Stimulated activated CD4-positive, alpha-beta T cell treated with anti-CD3 and anti-CD28 coated beads, Interleukin-1b, Interleukin-23, amount 100 ng/mL, for 1 hour (primary cell): ENCODE measurements at places on chromosomes 2 and 18.

DNA sequence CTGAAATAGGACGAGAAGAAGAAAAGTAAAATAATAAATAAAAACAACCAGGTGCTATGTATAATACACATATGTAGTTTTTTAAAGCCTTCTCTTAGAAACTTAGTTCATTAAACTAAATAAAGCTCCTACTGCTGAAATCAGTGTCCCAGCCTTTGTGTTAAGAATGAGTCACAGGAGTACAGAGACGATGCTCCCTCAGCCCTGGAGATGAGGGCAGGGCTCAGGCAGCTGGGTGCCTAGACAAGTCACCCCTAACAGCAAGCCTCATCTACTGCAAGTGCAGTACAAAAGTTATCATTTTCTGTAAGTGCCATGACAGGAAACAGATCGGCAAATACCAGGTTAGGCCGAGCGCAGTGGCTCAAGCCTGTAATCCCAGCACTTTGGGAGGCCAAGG lies 18.2 kb downstream of the KIDINS220 start:
- DNase-seq = no peak

DNA sequence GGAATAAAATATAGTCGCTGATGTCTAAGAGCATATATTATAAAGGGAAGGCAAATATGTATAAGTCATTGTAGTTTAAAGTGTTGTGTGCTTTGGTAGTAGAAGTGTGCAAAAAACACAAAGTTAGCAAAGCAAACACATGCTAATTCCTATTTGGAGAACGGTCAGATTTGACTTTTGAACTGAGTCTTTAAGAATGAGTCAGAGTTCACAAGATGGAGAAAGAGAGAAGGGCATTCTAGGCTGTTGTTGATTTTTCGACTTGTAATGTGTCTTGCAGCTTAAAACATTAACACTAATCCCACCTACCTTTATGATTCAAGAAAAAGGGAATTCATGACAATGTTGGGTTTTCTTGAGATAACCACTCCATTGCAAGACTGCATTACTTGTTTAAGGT lies 98.1 kb downstream of the CRIM1 start:
- no peak for DNase-seq

- no peak for DNase-seq
Measured at GRCh38 chr2:39696838-39697237, 31.1 kb downstream of the TMEM178A start.

DNA sequence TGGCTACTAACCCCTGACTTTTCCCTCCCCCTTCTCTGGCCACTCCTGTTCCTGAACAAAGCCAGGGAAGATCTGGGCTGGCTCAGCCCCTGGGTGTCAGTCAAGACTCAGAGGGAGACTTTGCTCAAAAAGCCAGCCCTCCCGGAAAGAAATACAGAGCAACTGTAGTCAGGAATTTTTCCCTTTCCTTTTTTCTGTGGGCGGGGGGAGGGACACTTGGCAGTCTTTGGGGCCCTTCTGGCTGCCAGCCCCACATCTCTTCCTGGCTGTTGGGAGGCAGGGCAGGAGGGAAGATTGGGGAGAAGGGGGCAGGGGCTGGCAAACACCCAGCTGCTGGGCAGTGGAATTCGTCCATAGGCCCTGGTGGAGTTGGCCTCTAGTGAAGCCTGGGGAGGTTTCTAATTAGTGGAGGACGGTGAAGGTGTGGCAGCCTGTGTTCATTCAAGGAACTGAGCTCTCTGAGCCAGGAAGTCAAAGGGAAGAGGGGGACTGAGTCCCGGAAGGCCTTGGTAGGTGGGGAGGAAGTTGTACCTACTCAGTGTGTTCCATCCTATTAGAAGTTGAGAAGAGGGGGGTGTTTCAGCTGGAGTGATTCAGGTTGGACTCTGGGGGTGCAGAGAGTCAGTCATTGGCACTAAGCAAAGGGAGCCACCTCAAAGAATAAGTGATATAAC lies 10.9 kb downstream of the IGFBP2 start:
- DNase-seq = no peak

DNA sequence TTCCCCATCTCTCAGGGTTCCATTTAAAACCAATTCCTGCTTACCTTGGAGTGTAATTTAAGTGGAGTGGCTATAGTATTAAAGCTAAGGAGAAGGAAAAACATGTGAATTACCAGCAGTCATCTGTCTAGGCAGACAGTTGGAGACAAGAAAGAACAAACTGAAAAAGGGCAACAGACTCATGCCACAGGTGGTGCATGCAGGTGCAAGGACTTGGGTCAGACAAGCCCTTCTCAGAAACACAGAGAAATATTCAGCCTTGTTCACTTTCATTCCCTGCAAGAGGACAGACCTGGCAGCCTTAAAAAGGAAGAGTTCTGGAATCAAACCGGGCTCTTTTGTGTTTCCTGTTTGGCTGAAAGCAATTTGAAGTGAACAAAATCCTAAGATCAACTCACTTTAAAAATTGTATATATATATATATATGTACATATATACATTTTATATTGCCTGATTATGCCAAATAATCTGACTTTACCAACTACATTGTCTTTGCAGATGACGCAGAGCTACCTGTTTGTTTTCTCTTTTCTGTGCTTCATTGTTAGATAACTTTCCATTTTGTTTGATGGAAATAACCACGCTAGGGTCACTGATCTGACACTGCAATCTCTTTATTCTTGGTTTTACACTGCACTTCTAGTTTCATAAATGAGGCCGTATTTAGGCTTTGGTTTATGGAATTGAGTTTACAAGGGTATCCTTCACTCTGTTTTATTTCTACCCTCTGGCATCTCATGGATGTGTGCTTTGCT lies 35.1 kb upstream of the VPS54 start:
- no peak for DNase-seq

DNA sequence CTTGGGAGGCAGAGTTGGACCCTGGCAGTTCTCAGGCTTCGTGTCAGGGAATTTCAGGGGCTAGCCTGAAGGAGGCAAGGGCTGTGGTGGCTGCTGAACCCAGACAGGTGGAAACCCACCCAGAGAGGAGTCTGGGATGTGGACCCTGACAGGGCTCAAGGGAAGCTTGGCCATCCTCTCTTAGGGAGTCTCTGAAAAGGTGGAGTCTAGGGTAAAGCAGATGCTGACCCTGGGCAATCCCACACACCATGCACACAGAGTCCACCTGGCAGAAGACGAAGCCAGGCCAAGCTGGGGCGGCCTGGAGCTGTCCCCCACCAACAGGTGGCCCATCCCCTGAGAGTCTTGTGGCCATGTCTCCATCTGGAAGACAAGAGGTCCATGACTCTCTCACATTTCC lies 41.2 kb upstream of the TEX51 start:
- DNase-seq = no peak

DNA sequence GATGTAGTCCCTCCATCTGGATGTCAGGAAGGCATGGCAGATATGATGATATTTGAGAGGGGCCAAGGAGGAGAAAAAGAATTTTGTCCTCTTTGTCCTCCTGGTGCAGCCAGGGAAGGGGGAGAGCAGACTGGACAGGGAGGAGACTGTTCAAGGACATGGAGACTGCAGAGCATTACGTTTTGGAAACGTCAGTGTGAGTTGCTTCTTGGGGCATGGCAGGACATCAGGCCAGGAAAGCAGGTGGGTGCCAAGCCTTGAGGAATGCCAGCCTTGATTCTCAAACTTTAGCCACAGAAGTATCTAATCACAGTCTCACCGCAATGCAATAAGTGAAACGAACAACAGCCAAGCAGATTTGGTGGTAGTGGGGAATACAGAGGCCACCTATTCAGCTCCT lies 66.2 kb downstream of the BMP10 start:
- DNase-seq = no peak

DNA sequence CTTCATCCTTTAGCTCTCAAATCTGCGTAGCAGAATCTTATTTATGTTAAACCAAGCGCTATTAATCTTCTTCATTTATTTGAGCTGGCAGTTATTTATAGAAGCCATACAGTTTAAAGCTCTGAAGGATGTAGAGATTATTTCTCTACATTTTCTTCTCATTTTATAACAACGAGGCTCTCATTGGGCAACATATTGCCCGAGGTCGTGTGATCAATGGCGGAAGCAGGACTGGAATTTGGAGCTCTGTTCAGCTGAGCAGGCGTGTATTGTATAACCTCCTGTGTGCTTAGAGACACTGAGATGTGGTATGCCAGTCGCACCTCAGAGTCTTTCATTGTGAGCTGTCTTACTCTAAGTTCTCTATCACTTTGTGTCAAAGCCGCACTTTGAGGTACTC lies 17.5 kb upstream of the DRC1 start:
- DNase-seq = no peak

- DNase-seq = no peak
Measured at GRCh38 chr2:64641599-64641998, 12.1 kb downstream of the SERTAD2 start.

DNA sequence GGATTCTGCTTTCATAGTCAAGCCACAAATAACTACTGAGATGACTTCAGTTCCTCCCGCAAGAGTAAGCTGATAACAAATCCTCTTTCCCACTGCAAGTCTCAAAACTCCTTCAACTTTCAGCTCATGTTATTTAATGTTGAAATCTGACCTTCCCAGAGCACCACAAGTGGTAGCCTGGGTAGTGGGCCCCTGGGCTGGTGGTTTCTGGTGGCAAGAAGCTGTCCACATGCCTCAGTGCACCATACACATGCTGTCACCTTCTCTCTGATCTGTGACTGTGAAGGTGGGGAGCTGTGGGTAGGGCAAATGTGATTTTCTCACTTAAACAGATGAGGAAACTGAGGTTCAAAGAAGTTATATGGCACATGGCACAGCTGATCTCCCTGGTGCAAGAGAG lies 246.1 kb upstream of the EPAS1 start:
- no peak for DNase-seq

- DNase-seq = no peak
Measured at GRCh38 chr18:12441475-12442034, 33.8 kb downstream of the PRELID3A start.

DNA sequence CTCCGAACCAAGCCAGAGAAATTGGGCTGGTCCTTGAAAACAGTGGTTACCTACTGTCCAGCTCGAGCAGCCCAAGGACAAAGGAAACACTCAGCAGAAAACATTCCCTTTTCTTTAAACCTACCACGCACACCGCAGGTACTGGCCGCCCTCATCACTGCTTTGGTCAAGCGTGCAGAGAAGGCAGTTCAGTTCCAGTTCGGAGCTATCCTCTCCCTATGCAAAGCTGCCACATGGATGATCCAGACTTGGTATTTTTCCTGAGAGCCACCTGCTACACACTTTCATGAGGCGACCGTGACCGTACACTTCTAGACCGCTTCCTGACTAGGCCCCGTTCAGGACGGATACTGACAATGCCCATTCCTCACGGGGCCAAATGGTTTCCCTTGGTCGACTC lies 4.3 kb upstream of the POLR2D start:
- DNase-seq = no peak

DNA sequence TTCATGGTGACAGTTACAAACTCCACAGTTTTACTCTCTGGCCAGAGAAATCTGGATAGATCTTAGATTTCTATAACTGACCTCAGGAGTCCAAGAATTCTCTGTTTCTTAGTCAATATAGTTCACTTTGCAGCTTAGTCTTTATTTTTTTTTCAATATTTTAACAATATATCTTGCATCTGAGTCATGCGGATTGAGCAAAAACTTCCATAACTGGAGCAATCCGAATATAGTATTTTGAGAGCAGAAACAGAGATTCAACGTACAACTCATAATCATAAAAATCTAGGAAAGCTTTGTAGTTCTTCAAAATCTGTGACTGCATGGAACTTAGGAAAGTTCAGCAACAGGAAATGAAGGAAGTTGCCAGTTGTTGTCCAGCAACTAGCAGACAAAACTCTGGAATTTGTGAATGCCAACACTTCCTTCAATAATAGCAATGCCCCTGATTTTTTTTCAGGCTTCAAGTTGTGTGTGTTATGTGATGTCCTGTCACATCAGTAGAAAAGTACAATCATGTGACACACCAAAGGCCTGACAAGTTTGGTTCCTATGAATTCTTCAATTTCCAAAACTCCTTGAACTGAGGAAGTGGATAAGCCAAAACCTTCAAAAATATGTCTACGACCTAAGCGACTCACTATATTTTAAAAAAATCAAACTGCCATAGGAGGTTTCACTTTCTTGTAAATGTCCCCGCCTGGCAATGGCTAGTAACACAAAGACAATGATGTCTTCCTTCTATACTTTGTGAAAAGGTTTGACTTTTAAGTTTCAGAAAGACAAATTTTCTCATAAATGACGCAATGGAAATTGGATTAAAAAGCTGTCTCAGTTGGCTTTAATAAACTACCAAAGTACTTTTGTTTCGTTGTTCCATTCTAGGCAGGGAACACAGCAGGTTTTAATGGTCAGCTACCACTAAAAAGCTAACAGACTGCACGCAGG lies 510.6 kb downstream of the ERBB4 start:
- DNase-seq = no peak

DNA sequence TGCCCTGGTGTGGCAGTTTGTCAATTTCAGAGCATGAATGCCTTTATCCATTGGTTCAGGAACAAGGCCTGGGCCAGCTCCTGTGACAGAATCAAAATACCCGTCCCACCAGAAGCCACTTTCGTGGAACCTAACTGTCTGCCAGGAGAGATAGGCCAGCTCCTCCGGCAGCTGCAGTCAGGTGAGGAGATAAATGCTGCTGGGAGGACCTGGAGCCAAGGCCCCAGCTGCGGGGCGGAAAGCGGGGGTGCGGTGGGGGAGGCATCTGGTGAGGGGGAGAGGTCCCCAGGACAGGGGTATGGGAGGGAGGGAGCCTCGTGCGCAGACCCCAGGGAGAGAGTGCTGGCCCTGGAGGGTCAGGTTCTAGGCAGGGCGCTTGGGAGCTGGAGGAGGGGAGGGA lies 4.4 kb upstream of the ASB1 start:
- DNase-seq = no peak

- no peak for DNase-seq
Measured at GRCh38 chr2:42359965-42360483, 993 bp downstream of the COX7A2L start.

DNA sequence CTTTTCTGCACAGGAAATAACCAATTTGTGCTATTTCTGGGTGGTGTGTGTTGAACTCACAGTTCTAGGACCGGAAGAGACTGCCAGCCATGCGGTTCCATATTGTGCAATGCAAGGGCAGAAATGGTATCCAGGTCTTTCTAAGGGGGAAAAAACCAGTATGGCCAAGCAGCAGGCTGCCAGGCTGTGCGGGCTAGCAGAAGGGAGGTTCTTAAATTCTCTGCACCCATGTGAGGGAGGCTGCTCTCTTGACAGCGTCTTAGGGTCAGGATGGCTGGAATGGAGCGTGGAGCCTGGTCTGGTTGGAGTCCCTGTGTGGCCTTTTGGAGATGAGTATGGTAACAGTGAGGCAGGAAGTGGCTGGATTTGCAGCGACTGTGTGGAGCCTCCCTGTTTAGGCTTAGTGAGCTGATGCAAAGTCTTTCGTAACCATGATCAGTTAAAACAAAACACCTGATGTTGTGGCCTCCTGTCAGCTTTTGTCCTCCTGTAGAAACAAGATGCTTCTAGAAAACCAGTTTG lies 52.6 kb downstream of the NCK2 start:
- DNase-seq = no peak
